Neural progenitor cell (in vitro differentiated cells): ENCODE measurements at places on chromosomes 5 and 9. TPM values are rescaled to one million over a fixed set of nuclear protein-coding genes. Genes with fewer than 3 reads are reported as not detected.

- DNase-seq: no peak
- no peaks in the 10 kb centered on the region for H3K27me3 ChIP-seq
- no peaks in the 10 kb centered on the region for H3K36me3 ChIP-seq
- no peak overlapping the region for H3K27ac ChIP-seq
- H3K4me3 ChIP-seq: no peak overlapping the region
Observed at GRCh38 chr5:101458587-101458986, 555.5 kb upstream of the ST8SIA4 start.

DNA sequence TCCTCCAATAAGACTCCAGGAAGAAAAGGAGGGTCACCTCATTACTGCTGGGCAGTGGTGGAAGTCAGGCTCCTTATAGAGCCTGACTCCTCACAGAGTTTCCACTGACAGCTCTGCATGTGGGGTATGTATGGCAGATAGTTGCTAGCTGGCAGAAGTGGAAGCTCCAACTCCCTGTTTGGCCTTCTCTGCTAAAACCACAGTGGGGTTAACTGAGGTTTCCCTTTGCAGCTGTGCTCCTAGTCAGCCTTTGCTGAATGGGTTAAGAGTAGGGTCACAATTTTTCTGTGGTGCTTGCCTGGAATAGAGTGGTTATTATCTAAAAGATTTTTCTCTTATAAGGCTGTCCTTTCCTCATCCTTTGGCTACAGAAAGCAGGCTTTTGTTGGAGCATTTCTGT lies 327.5 kb downstream of the FBXL17 start:
- H3K4me1 ChIP-seq: no peaks in the 10 kb centered on the region
- no peaks in the 10 kb centered on the region for H3K27me3 ChIP-seq
- H3K4me3 ChIP-seq: no peak overlapping the region
- H3K27ac ChIP-seq: no peak overlapping the region

- H3K27me3 ChIP-seq: no peaks in the 10 kb centered on the region
- no peaks in the 10 kb centered on the region for H3K36me3 ChIP-seq
- no peak overlapping the region for H3K4me3 ChIP-seq
- H3K27ac ChIP-seq: no peak overlapping the region
- no peaks in the 10 kb centered on the region for H3K4me1 ChIP-seq
Observed at GRCh38 chr5:119315516-119315949, 40.3 kb upstream of the TNFAIP8 start.

DNA sequence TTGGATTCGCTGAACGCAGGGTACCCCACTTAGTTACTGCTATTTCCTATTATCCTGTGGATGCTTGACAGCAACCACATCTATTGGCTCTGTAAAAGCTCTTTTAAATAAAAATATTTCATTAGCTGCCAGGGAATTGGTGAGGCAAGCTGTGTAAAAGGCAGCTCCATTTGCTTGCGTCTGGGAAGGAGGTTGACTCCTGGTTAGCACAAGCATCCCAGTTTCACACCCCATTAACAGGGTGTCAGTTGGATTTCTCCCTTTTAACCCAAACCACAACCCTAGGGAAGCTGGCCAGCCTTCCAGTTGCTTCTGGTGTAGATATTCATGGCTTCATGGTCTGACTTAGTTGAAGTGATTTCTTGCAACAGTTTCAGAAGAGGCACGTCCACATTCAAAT lies 151.0 kb downstream of the GPBP1 start:
- no peak for DNase-seq
- no peak overlapping the region for H3K27ac ChIP-seq
- H3K4me1 ChIP-seq: no peaks in the 10 kb centered on the region
- no peaks in the 10 kb centered on the region for H3K36me3 ChIP-seq

GRCh38 chr5:35821513-35821912 lies 35.2 kb upstream of the IL7R start:
- no peak overlapping the region for H3K4me3 ChIP-seq
- H3K4me1 ChIP-seq: no peaks in the 10 kb centered on the region
- no peak for DNase-seq
- no peak overlapping the region for H3K27ac ChIP-seq
- no peaks in the 10 kb centered on the region for H3K36me3 ChIP-seq

Gene PGM5
- total RNA-seq: 0.81 and 2.0 TPM in 2 replicates

GRCh38 chr5:154770111-154770510 lies 14.9 kb downstream of the LARP1 start:
- H3K4me1 ChIP-seq: peaks cover 53% of the 10 kb centered on the region
- no peaks in the 10 kb centered on the region for H3K27me3 ChIP-seq
- no peaks in the 10 kb centered on the region for H3K36me3 ChIP-seq
- H3K4me3 ChIP-seq: no peak overlapping the region
- no peak for DNase-seq

GRCh38 chr9:18926513-18926912 lies 106.5 kb downstream of the SAXO1 start:
- no peaks in the 10 kb centered on the region for H3K27me3 ChIP-seq
- no peak overlapping the region for H3K4me3 ChIP-seq
- no peak overlapping the region for H3K27ac ChIP-seq

DNA sequence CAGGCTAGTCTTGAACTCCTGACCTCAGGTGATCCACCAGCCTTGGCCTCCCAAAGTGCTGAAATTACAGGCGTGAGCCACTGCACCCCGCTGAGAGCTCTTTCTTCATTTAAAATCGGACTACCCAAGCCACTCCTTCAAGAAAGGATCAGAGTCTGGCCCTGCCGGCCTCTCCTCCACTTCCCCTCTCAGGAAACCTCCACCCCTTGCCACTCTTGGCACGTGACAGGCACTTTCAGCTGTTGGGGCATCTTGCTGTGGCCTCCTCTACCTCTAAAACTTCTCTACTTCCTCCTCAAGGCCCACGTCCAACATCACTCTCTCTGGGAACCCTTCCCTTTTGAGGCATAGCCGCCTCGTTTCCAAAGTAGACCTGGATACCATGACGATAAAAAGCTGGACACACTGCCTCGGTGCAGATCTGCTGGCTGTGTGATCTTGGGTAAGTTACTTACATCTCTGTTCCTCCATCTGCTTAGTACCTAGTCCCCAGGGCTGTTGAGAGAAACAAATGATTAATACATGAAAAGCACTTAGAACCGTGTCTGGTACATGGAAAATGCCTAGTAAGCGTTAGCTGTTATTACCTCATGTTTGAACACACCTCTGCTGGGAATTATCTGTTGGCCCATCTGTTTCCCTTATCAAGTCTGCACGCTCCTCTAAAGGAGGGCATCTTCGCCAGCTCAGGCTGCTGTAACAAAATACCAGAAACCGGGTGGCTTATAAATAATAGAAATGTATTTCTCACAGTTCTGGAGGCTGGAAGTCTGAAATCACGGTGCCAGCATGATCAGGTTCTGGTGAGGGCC lies 55.3 kb downstream of the SMIM23 start:
- H3K27ac ChIP-seq: no peak overlapping the region
- no peak overlapping the region for H3K4me3 ChIP-seq
- no peaks in the 10 kb centered on the region for H3K36me3 ChIP-seq
- no peaks in the 10 kb centered on the region for H3K27me3 ChIP-seq
- peaks cover 24% of the 10 kb centered on the region for H3K4me1 ChIP-seq
- DNase-seq: no peak

DNA sequence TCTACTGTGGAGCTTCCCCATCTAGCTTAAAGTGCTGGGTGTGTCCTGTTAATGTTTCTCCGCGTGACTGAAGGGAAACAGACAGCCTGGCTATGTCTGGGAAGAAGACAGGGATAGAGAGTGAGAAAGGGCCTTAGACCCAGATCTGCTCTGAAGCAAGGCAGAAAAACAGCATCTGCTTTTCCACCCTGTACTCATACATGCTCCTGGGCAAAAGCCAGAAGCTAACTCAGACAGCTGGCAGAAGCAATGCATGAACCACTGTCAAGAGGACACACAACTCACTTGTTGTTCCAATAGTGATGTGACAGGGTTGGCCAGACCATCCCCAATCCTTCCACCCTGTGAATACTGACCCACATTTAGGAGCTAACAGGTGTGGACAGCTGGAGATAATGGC lies 63.3 kb downstream of the DPYSL3 start:
- peaks cover 85% of the 10 kb centered on the region for H3K4me1 ChIP-seq
- H3K27me3 ChIP-seq: no peaks in the 10 kb centered on the region
- peaks cover 4% of the 10 kb centered on the region for H3K36me3 ChIP-seq
- H3K27ac ChIP-seq: peak overlapping the region; percentile 50
- DNase-seq: no peak

Gene FLT4
- total RNA-seq: 2.3 and 13.9 TPM in 2 replicates

- H3K4me1 ChIP-seq: no peaks in the 10 kb centered on the region
- no peak overlapping the region for H3K4me3 ChIP-seq
- no peaks in the 10 kb centered on the region for H3K27me3 ChIP-seq
- no peak overlapping the region for H3K27ac ChIP-seq
Observed at GRCh38 chr9:93007529-93008058, 50.9 kb upstream of the SUSD3 start.

DNA sequence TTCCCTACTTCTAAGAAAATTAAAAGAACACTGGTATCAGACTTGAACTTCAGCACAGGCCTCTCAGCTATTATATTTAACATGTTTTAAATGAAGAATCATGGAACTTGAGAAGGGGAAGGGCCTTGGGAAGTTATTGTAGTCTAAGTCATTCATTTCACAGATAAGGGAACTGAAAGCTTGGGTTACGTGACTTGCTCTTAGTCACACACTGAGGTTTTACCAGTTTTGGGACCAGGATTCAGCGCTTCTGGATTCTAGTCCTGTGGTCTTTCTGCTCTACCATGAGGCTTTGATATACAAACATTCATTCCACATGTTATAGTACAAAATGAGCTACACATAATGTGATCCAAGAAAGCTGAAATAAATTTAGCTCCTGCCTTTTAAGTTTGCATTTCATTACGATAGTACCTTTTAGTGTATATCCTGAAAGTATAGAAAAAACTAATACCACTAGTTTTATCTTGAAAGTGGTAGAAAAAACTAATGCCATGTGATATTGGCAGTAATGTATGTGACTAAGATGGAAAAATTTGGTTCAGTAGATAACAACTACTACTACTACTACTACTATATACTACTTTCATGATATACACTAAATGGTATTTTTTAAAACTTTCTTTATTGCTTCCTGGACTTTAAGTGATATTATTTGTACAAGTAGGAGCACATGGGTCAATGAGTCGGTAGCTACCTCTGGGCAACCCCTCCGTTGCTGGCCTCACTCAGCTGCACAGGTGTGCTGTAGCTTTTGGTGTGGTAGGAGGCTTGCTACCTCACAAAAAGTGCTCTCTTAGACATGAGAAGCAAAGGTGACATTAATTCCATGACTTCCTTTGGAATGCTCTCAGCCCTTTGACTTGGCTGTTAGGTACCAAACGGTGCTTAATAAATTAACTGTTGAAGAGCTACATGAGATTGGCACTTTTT lies 40.7 kb downstream of the F2RL2 start:
- no peaks in the 10 kb centered on the region for H3K4me1 ChIP-seq
- H3K27me3 ChIP-seq: no peaks in the 10 kb centered on the region
- no peaks in the 10 kb centered on the region for H3K36me3 ChIP-seq

DNA sequence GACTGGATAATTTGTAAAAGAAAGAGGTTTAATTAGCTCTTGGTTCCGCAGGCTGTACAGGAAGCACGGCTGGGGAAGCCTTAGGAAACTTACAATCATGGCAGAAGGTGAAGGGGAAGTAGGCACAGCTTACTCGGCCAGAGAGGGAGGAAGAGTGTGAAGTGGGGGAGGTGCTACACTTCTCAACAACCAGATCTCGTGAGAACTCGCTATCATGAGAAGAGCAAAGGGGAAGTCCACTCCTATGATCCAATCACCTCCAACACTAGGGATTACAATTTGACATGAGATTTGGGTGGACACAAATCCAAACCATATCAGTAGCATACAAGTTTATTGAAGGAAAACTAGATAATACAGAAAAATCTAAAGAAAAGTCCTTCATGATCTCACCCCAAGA lies 39.9 kb downstream of the NEURL1B start:
- no peaks in the 10 kb centered on the region for H3K4me1 ChIP-seq
- H3K36me3 ChIP-seq: no peaks in the 10 kb centered on the region
- no peak overlapping the region for H3K4me3 ChIP-seq
- peaks cover 44% of the 10 kb centered on the region for H3K27me3 ChIP-seq
- H3K27ac ChIP-seq: no peak overlapping the region
- DNase-seq: no peak

DNA sequence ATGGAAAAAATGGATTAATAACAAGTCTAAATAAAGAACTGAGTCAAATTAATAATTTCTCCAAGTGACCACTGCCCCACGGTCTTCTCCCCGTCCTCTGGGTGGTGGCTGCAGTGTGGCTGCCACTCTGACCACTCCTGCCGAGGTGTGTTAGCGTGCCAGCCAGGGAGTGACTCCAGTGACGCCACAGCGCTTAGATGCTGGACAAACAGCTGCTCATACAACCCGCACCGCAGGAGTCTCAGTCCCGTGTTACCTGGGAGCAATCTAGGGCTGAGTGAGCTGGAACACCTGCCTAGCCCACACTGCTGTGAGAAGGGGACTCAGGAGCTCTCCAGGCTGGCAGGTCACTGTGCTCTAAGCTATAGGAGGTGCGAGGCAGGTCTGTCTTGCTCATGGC lies 10.2 kb downstream of the MAPK9 start:
- no peak overlapping the region for H3K4me3 ChIP-seq
- no peaks in the 10 kb centered on the region for H3K4me1 ChIP-seq
- DNase-seq: no peak
- no peak overlapping the region for H3K27ac ChIP-seq
- H3K27me3 ChIP-seq: no peaks in the 10 kb centered on the region

DNA sequence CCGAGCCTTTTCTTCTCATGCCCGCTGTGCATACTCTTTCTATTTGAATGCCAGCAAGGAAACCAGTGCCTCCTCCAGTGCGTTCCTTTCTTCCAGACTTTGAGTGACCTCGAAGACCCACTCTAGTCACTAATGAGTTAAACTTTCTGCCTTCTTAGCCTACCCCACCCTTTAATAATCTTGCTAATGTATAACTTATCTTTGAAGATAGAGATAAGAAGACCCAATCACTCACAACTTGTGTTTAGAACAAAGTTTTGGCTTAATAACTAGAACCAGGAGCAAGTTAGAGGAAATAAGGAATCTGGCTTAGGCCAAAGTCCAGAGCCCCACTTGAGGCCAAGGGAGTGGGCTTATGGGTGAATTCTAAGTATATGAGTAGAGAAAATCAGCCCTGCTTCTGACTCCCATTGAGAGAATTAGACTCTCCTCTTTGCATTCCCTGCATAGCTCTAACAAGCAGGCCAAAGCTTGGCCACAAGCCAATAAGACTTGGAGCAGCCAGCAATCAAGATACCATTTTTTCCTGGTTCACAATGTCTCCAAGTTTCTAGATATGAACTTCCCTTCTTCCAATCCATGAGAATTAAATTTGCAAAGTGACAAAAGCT lies 181.5 kb upstream of the PIK3R1 start:
- H3K36me3 ChIP-seq: no peaks in the 10 kb centered on the region
- no peaks in the 10 kb centered on the region for H3K27me3 ChIP-seq
- DNase-seq: no peak
- peaks cover 11% of the 10 kb centered on the region for H3K4me1 ChIP-seq
- no peak overlapping the region for H3K4me3 ChIP-seq
